ENCODE measurements at places on chromosomes 7 and 10.

DNA sequence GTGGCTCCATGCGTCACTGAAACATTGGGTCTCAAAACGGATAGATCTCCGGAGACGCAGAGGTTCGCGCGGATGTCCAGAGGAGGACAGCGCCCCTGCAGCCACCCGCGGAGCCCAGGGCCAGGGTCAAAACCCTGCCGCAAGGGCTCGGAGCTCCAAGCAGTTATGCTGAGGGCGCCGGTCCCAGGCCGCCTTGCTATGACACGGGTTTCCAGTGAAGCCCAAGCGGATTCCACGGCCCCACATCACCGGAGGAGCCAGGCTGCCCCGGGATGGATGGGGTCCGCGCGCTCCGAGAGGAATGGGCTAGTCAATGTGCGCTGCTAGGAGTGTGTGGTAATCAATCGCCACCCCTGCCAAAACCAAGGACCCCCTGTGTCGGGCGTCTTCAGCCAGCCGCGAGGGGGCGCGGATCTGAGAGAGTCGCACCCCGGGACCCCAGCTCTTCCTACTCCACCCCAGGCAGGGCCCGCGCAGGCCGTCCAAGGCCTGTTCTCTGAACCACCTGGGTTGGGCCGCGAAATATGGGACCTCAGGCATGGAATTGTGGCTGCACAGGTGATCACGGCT, 5.6 kb upstream of the EMX2 start:
- DNase-seq, result no peak

DNA sequence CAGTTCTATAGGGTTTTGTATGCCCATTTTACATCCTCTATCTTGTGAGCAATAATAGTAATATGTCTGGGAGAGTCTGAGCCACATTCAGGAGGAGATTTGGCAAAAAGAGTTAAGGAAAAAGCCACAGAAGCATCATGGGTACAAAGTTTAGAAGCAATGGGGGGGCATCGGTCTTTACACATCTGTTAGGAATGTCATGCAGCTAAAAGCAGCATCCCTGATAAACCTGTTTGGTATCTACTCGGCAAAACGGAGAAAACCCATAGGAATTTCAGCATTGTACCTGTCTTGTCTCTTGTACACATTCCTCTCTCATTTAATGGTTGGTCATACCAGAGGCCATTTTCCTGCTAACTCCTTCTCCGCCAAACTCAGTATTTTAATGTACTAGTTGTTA, 12.5 kb upstream of the HERPUD2 start:
- DNase-seq, result no peak

DNA sequence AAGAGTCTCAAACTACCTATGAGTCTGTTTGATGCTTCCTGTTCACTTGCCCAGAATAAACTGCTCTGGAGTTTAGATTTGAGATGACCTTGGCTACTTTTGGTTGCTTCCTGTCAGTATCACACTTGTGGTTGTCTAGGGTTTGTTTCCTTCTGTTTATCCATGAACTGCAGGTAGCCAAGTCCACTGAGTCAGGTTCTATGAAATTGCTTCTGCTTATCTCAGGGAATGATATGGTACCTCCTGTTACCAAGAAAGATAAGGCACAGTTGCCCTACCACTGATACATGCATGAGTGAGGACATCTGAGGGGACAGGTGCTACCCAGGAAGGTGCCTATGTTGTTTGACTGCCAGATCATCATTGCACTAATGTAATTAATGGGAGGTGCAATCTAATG, 15.8 kb upstream of the EEPD1 start:
- no peak for DNase-seq

GRCh38 chr10:119675483-119676170, 24.4 kb downstream of the BAG3 start:
- DNase-seq, result no peak

DNA sequence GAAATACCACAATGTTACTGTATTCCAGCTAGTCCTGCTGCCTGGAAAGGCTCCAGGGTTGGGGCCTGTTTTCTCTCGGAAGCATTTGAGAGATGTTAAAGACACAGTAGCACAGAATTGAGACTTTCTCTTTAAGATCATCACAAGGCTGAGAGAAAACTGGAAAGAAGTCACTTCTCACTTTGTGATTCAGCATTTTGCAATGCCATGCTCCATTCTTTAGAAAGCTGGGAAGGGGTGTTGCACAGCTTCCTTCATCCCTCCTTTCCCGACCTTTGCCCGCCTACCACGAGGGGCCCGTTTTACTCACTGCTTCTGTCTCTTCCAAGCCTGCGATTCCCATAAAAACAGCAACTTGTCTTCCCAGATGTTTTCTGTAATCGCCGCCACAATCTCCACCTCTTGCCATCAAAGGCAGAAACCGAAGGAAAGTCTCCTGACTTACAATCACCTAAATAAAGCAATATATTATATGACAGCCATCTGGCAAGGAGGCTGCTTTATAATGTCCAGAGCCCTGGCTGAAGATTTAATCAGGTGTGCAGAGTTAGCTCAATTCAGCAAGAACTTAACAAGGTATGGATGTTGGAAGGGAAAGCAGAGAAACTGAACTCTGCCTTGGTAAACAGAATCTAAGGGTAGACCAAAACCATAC, 18.9 kb downstream of the NOD1 start:
- DNase-seq, result no peak

DNA sequence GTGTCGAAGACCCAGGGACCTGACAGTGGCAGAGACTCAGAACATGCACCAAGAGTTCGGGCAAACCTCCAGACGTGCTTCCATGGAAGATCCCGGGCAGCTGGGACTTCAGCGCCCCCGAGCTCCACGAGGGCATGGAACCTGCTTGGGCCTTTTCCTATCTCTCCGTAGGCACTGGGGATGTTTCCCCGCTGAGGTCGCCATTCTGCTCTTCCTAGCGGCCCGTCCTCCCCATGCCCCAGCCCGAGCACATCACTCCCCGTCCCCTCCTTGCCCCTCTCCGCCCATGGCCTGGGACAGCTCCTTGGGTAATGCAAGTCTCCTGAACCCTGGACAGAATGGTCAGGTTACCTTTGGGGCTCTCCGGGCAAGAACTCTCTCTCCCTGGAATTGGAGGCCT, 32.3 kb upstream of the SHH start:
- no peak for DNase-seq

Data from stimulated activated CD4-positive, alpha-beta T cell treated with anti-CD3 and anti-CD28 coated beads, Interleukin-2, amount 100 ng/mL, for 24 hours (primary cell).